ENCODE measurements at places on chromosomes 11 and 22. TPM values are rescaled to one million over a fixed set of nuclear protein-coding genes. Genes with fewer than 3 reads are reported as not detected.
A peak's percentile ranks its signal among the peaks of the same experiment; 100 is the strongest.

Gene CLTCL1
- 13.5 TPM for total RNA-seq

DNA sequence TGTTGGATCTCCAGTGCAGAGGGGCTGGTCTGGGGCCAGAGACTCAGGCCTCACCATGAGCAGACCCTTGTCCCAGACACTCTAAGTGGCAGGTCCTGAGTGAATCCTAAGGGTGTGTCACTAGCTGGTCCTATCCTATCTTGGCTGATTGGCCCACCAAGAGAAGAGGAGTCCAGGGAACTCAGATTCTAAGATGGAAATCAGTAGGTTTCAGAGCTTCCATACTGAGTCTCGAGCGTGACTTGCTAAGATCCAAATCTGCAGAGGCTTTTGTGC, 10.9 kb downstream of the POU2AF1 start:
- no peak overlapping the region for H3K4me3 ChIP-seq
- H3K27ac ChIP-seq = no peak overlapping the region
- peaks cover 7% of the 10 kb centered on the region for H3K27me3 ChIP-seq
- no peaks in the 10 kb centered on the region for H3K36me3 ChIP-seq
- no peak for DNase-seq
- H3K4me1 ChIP-seq = no peaks in the 10 kb centered on the region

Gene MISFA
- total RNA-seq = 2.8 TPM

GRCh38 chr11:12088531-12088930, 21.9 kb upstream of the MICAL2 start:
- H3K27me3 ChIP-seq = peaks cover 5% of the 10 kb centered on the region
- H3K4me3 ChIP-seq = no peak overlapping the region
- H3K27ac ChIP-seq = no peak overlapping the region
- no peak for DNase-seq

GRCh38 chr22:29310863-29311339, 4.5 kb downstream of the GAS2L1 start:
- peak overlapping the region; percentile 82 for H3K27ac ChIP-seq
- DNase-seq = peak; percentile 85
- H3K36me3 ChIP-seq = peaks cover 25% of the 10 kb centered on the region
- peak overlapping the region; percentile 65 for H3K4me3 ChIP-seq
- H3K4me1 ChIP-seq = peaks cover 33% of the 10 kb centered on the region

- DNase-seq = no peak
- H3K4me1 ChIP-seq = peaks cover 71% of the 10 kb centered on the region
- peak overlapping the region; percentile 85 for H3K27ac ChIP-seq
- H3K36me3 ChIP-seq = peaks cover 7% of the 10 kb centered on the region
- H3K27me3 ChIP-seq = peaks cover 25% of the 10 kb centered on the region
These were observed 1.3 kb upstream of the DGKZ start for GRCh38 chr11:46345881-46346484.

DNA sequence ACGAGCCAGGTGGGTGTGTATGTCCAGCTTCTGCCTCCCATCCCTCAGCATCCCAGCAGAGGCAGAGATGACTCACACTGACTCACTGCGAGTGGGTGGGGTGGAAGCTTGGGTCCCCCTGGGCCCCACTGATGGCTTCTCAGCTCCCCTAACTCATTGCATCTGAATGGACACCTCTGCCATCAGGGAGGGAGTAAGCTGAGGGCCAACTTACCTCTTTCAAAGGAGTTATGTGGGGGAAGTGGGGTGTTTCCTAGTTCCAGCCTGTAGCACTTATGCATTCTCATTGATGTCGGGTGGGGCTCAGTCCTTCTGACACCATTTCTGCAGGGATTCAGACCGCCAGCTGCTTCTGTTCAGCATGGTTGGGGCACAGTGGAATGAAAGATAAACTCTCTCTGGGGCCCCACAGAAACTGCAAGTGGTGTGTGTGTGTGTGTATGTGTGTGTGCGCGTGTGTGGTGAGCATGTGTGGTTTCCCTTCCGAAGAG, 1425.8 kb downstream of the TBC1D22A start:
- no peak for DNase-seq
- peaks cover 4% of the 10 kb centered on the region for H3K36me3 ChIP-seq
- H3K27me3 ChIP-seq = peaks cover 4% of the 10 kb centered on the region
- H3K4me1 ChIP-seq = no peaks in the 10 kb centered on the region

DNA sequence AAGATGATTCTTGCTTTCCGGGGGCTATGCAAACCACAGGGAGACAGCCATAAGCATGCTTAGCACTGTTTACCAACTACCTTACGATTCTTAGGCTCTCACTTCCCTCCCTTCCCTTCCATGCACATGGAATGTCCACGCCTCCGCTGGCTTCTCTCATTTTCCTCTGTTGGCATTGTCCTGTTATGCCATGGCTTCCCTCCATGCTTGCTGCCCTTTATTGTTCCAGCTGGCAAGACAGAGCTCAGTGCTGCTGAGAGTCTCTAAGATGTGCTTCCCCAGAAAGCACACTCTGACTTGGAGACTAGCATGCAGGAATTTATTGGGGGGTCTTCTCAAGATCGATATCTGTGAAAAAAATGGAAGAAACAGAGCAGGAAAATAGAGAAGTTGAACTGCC, 379.2 kb downstream of the NELL1 start:
- no peaks in the 10 kb centered on the region for H3K36me3 ChIP-seq
- H3K27me3 ChIP-seq = no peaks in the 10 kb centered on the region
- no peak for DNase-seq
- no peak overlapping the region for H3K27ac ChIP-seq
- H3K4me3 ChIP-seq = no peak overlapping the region

Gene RAPSN
- 0.95 TPM for total RNA-seq

Gene ARHGAP20
- total RNA-seq = 0.36 TPM

Gene CYB5R2
- total RNA-seq = 6.8 TPM

Gene C11orf97
- total RNA-seq = not detected

Gene DRD4
- total RNA-seq = 0.33 TPM

Gene CNIH2
- total RNA-seq = 1.9 TPM

Gene OR5A1
- total RNA-seq = not detected

Gene CRYBB3
- total RNA-seq = 0.97 TPM

DNA sequence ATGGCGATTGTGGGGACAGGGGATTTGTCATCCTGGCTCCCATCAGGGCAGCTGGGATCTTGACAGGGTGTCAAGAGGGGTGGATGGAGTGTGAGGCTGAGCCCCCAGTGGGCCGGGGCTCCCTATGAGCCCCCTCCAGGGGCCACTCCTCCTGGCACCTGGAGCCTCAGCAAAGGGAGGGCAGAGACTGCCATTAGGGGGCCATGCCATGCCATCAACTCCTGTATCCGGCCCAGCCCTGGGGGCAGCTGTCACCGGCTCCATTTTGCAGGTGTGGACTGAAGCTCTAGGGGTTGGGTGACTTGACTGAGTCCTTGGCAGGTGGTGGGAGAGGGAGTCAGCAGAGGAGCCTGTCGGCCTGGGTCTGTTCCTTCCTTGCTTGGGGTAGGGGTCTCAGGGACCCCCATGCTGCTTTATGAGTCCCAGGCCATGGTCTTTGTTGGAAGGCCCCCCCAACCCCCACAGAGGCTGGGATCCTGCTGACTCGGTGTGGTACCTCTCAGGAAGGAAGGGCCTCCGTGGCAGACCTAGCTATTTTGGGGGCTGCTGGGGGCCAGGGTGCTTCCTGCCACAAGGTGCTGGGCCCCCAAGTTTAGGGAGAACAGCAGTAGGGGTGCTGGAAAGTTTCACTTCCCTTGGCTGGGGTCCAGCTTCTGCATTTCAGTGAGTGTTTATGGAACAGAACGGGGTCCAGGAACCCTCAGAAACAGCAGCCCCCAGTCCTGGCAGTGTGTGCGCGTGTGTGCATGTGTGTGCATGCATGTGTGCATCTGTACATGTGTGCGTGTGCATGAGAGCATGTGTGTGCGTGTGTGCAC, 1.5 kb downstream of the ACY3 start:
- H3K27me3 ChIP-seq = peaks cover 9% of the 10 kb centered on the region
- H3K27ac ChIP-seq = no peak overlapping the region
- no peak overlapping the region for H3K4me3 ChIP-seq
- H3K36me3 ChIP-seq = peaks cover 6% of the 10 kb centered on the region
- no peaks in the 10 kb centered on the region for H3K4me1 ChIP-seq
- DNase-seq = no peak

GRCh38 chr22:47160141-47160541, 397.7 kb downstream of the TBC1D22A start:
- H3K4me1 ChIP-seq = peaks cover 13% of the 10 kb centered on the region
- peaks cover 4% of the 10 kb centered on the region for H3K27me3 ChIP-seq
- H3K36me3 ChIP-seq = no peaks in the 10 kb centered on the region

- peak; percentile 48 for DNase-seq
- peaks cover 8% of the 10 kb centered on the region for H3K27me3 ChIP-seq
- H3K4me1 ChIP-seq = peaks cover 6% of the 10 kb centered on the region
- no peaks in the 10 kb centered on the region for H3K36me3 ChIP-seq
These were observed 745 bp downstream of the NCAM1 start for GRCh38 chr11:112961751-112962578.

- no peak overlapping the region for H3K4me3 ChIP-seq
- H3K27me3 ChIP-seq = peaks cover 1% of the 10 kb centered on the region
- no peak overlapping the region for H3K27ac ChIP-seq
- H3K4me1 ChIP-seq = peaks cover 8% of the 10 kb centered on the region
These were observed 162.8 kb downstream of the NCAM1 start for GRCh38 chr11:113124006-113124405.

GRCh38 chr11:32374261-32374711, 61.1 kb downstream of the WT1 start:
- H3K27me3 ChIP-seq = peaks cover under 1% of the 10 kb centered on the region
- DNase-seq = peak; percentile 75
- H3K4me3 ChIP-seq = no peak overlapping the region

Gene TEX54
- not detected for total RNA-seq

Gene FAM180B
- total RNA-seq = 0.31 TPM

Gene HOATZ
- not detected for total RNA-seq

GRCh38 chr11:69705901-69706787, 2.3 kb upstream of the FGF19 start:
- no peak for DNase-seq
- H3K27me3 ChIP-seq = peaks cover 8% of the 10 kb centered on the region
- no peak overlapping the region for H3K4me3 ChIP-seq
- no peak overlapping the region for H3K27ac ChIP-seq
- peaks cover 11% of the 10 kb centered on the region for H3K4me1 ChIP-seq

Gene ACTN3
- total RNA-seq = 0.21 TPM

Gene C11orf98
- 60.1 TPM for total RNA-seq

GRCh38 chr22:49619301-49619700, 208.4 kb downstream of the BRD1 start:
- H3K36me3 ChIP-seq = peaks cover 6% of the 10 kb centered on the region
- no peak overlapping the region for H3K4me3 ChIP-seq
- no peak for DNase-seq
- H3K27me3 ChIP-seq = peaks cover 2% of the 10 kb centered on the region

- H3K27ac ChIP-seq = no peak overlapping the region
- H3K36me3 ChIP-seq = no peaks in the 10 kb centered on the region
- H3K27me3 ChIP-seq = no peaks in the 10 kb centered on the region
These were observed 333 bp upstream of the CD3E start for GRCh38 chr11:118304227-118304567.

GRCh38 chr11:57322256-57323166, 2.2 kb downstream of the TNKS1BP1 start:
- H3K27ac ChIP-seq = peak overlapping the region; percentile 90
- DNase-seq = peak; percentile 61
- peaks cover 23% of the 10 kb centered on the region for H3K27me3 ChIP-seq
- peaks cover 44% of the 10 kb centered on the region for H3K36me3 ChIP-seq
- H3K4me1 ChIP-seq = peaks cover 60% of the 10 kb centered on the region

Gene OR8G1
- 0.13 TPM for total RNA-seq

Gene CYTH4
- 0.33 TPM for total RNA-seq

DNA sequence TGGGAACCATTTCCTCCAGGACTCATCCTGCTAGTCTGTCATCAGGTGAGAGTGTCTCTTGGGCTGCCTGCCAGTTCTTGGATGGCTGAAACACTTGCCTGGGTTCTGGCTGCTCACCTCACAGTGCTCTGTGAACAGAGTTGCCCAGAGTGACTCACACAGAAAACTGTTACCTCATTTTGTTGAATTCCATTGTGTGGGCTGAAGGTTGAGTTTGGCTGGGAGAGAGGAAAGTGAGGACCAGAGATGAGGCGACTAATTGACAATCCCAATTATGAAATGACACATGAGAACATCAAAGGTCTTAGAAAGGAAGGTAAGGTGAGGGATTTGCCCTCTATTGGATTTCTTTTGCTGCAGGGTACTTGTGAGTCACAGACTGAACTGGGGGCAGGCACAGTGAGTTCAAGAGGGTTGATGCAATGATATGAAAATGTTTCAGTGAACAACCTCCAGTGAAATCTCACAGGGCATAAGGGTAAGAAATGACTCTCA, 20.2 kb upstream of the CALCB start:
- no peaks in the 10 kb centered on the region for H3K27me3 ChIP-seq
- no peak overlapping the region for H3K27ac ChIP-seq
- no peak overlapping the region for H3K4me3 ChIP-seq

Gene NAALAD2
- 30.9 TPM for total RNA-seq

Gene SPA17
- total RNA-seq = 4.3 TPM

Gene TRIM77
- not detected for total RNA-seq

DNA sequence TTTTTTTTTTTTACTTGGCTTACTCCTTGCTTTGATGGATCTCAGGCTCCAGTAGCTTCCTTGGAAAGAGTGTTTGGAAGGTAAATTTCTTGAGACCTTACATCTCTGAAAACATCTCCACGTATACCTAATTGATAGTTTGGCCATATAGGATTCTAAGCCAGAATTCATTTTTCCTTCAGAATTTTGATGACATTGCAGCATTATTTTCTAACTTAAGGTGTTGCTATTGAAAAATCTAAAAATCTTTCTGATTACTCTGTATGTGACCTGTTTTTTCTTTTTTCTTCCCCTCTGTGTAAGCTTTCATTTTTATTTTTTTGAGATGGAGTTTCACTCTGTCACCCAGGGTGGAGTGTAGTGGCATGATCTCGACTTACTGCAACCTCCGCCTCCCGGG, 23.1 kb upstream of the SPTBN2 start:
- no peaks in the 10 kb centered on the region for H3K36me3 ChIP-seq
- DNase-seq = no peak
- H3K27me3 ChIP-seq = no peaks in the 10 kb centered on the region
- H3K4me1 ChIP-seq = no peaks in the 10 kb centered on the region
- H3K27ac ChIP-seq = no peak overlapping the region

DNA sequence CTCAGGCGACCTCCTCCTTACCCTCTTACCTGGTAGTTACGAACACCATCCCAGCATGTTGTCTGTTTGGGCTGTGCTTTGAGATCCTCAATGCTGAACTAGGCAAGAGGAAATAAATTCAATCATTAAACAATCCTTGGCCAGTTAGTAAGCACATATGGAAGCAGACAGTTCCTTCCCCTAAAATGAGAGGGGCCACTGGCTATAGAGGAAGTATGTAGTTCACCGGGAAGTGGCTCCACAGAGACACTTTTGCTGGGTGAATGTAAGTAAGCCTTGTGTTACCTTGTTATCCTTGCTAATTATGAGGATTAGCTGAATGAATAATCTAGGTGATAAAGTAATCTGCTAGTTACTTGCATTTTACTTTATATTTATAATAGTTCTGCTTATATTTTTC, 2.9 kb downstream of the THYN1 start:
- H3K4me1 ChIP-seq = peaks cover 14% of the 10 kb centered on the region
- H3K4me3 ChIP-seq = no peak overlapping the region
- H3K36me3 ChIP-seq = peaks cover 28% of the 10 kb centered on the region
- H3K27me3 ChIP-seq = peaks cover 3% of the 10 kb centered on the region

DNA sequence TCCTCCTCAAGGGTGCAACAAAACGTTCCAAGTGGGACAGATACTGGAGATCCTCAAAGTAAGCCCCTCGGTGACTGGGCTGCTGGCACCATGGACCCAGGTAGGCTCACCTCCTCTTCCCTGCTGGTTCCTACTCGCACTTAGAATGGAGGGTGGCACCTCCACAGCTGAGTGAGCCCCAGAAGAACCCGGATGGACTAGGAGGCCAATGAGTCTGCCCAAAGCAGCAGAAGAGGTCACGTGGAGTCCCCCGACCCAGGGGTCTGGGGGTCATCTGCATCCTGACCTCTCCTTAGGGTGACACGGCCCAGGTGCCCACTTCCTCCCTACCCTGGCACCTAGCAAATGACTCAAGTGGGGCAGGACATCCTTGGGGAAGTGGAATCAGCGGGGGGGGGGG, 4.4 kb downstream of the APOL1 start:
- H3K27me3 ChIP-seq = peaks cover 10% of the 10 kb centered on the region
- H3K36me3 ChIP-seq = peaks cover 9% of the 10 kb centered on the region
- H3K27ac ChIP-seq = peak overlapping the region; percentile 84
- DNase-seq = no peak
- peaks cover 71% of the 10 kb centered on the region for H3K4me1 ChIP-seq
- no peak overlapping the region for H3K4me3 ChIP-seq

Measured in endothelial cell (in vitro differentiated cells).